ENCODE measurements at places on chromosomes 13 and 19.
A peak's percentile ranks its signal among the peaks of the same experiment; 100 is the strongest.

DNA sequence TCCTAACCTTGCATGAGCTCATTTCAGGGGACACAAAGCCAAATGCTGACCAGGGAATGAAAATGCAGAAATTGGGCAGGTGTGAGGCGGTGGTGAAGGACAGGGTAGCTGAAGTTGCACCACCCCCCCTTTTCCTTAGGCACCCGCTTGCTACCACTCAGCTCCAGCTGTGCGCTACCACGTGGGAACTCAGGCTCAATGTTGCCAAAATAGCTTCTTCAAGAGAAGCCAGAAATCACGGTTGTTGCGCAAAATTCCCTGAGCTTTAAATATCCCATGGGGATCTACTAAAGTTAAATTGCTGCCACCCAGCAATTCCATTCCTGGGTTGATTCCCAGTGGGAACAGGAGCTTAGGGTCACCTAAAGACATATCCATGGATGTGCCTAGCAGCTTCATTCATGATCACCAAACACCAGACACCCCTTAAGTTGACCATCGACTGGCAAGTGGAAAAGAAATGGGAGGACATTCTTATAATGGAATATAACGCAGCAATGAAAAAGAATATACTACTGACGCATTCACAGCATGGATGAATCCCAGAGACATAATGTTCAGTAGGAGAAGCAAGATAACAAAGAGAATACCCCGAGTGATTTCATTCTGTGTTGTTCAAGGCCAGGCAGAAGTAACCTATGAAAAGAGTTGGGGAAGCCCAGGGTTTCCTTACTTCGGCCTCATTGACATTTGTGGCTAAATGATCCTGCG, 12.8 kb upstream of the ADGRL1 start:
- no peak for DNase-seq

DNA sequence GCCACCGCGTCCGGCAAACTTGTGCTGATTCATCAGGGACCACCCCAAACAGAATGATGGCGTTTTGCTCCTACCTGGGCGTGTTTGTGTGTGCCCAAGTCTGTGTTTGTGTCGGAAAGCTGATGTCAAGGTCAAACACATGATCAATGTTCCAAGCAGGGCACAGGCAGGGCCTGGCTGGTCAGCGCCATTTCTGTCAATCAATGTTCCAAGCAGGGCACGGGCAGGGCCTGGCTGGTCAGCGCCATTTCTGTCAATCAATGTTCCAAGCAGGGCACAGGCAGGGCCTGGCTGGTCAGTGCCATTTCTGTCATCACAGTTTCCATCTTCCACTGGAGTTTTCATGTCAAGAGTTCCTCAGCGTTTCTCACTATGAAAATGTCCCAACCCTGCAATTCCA, 14.9 kb upstream of the GRTP1 start:
- DNase-seq = no peak

- no peak for DNase-seq
These were observed 23.7 kb downstream of the TPP2 start for GRCh38 chr13:102620516-102620915.

DNA sequence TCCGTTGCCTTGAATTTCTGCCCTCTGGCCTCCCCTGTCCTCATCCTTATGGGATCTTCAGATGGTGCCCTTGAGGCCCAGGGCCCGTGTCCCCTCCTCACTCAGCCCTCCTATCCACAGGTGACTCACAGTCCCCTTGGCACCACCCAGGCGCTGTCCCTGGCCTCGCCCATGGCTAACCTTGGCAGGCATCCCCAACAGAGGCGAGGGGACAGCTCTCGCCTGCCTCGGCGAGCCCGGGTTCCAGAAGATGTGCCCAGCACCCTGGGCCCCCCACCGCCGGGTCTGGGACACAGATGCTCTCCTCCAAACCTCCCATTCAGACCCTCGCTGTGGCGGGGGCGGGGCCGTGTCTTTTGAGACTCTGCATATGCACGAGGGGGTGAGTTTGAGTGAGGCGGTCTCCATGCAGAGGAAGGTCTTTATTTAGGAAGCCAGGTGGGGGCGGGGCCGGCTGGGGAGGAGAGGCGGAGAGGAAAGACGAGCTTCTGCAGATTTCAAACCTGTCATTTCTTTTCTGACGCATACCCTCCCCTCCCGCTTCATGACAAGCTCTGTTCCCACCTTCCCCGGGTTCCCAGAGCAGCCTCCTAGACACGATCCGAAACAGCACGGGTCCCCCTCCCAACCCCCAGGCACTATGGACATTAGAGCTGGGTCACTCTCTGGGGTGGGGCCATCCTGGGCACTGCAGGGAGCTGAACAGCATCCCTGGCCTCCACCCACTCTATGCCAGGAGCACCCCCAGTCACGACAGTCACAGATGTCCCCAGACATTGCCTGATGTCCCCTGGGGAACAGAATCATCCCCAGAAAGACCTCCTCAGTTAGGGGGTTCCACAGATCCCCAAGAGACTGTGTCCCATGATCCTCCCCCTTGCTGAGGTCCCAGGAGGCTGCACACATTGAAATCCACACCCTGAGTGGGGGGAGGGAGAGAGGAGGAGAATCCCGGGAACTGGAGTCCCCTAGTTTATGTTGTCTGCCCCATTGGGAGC, 48.5 kb downstream of the GNG7 start:
- DNase-seq = no peak

DNA sequence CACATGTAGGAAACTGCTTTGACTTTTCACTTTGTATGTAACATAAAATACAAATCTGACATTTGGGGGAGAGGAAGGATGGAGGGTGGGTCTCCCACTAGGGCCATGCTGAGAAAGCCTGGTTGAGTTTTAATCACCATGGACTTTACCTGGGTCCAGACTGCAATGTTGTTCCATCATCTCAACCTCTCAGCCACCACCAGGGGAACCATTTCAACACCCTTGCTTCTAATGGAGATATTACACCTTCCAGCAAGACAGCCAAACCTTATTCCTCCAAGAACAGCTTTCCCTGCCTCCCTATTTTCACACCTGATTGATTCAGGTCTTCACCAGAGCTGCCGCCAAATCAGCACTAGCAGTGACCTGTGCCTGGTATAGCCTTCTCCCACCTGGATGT, 56.0 kb downstream of the ZAR1L start:
- DNase-seq = no peak

DNA sequence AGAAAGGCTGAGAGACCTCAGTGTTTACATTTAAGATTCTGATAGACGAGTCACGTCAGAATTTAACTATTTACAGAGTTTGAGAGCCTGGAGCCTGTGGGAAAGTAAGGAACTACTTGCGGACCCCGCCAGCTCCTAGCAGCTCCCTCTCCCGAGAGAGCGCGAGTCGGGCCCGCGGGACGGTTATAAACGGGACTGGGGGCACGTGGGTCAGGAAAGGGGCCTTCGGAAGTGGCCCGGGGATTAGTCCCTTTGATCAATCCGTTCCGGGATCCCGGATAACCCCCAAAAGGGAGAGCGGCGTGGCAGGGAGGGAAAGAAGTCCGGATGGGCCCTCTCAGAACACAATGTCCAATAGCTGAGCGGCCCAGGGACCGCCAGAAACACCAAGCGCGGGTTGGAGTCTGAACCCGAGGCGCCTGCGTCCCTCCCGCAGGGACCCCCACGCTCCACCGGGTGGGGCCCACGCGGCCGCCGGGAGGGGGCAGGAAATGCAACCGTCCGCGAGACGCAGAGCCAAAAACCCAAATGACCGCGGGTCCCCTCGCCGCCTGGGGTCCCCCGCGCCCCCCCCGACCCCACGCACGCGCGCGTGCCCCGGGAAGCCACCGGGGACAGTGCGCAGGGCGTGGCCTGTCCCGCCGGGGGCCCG, 3.6 kb downstream of the ZIC5 start:
- DNase-seq = no peak

DNA sequence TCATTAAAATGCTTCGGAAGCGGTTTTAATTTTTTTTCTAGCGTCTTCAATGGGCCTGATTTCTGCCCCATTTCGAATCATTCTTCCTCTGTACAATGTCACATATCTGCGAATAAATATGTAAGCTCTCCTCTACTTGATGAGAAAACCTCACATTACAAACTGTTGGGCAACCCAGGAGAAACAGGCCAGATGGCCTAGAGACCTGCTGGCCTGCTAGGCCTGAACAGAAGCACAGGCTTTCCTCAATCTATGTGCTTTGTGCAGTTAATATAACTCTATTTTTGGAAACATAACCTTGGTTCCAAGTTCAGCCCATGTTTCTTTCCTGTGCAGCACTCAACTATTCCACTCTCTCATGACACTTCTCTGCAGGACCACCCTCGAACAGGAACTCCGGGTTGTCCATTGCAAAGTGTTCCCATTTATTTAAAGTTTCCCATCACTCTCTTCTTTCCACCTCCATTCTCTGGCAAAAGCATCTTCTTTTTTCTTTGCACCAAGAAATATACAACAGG, 42.0 kb downstream of the DCLK1 start:
- DNase-seq = no peak

GRCh38 chr13:37448153-37448552, 150.4 kb downstream of the POSTN start:
- DNase-seq = no peak

DNA sequence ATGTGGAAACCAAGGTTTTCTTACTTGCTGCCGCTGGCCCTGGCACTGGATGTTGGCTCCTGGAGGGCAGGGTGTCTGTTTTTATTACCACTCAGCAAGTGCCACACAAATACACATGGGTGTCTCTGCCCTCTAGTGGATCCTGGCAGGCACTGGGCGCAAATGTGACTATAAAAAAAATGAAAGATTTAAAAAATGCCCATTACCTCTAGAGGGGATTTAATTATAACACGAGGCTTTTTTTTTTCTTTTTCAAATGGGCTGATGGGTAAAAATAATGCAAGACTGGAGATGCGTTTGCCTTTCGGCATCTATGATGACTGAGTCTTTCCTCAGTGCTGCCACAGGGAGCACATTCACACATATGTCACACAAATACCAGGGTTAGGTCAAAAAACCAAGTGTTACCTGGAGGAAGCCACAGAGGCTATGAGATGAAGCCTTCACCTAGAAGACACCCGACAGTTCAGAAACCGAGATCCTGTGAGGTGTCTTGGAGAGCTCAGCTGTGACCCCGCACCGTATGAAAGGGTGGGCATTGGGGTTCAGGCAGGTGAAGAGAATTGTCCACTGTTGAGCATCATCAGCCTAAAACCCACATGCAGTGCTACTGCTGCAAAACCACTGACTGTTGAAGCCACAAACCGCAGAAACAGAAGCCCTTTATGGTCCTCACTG, 25.7 kb downstream of the CHAMP1 start:
- DNase-seq = peak; percentile 33

GRCh38 chr13:66513728-66514127, 716.4 kb downstream of the PCDH9 start:
- peak; percentile 3 for DNase-seq

- no peak for DNase-seq
These were observed 53.9 kb upstream of the GAS6 start for GRCh38 chr13:113917594-113918371.
